Panc1 (cell line): ENCODE measurements at places on chromosomes 5 and 9.

GRCh38 chr5:72845889-72846288 is 29.4 kb downstream of the TNPO1 start:
- no peak for DNase-seq

DNA sequence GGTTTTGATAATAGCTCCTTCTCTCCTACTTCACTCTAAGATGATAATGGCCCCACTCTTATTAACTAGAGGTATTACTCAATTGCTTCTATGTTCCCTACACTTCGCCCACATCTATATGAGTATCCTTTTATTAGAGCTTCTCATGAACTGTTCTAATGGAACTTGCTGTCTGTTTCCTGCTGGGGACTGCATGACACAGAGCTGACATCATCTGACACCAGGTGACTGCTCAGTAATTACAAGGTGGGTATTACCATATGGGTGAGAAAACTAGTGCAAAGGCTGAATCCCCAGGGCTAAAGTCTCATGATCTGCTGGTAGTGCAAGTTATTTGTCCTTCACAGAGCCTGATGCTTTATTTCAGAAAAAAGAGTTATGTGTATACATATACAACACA is 146.2 kb upstream of the PLCXD3 start:
- DNase-seq = no peak

GRCh38 chr9:14525856-14526255 is 167.4 kb downstream of the ZDHHC21 start:
- no peak for DNase-seq

DNA sequence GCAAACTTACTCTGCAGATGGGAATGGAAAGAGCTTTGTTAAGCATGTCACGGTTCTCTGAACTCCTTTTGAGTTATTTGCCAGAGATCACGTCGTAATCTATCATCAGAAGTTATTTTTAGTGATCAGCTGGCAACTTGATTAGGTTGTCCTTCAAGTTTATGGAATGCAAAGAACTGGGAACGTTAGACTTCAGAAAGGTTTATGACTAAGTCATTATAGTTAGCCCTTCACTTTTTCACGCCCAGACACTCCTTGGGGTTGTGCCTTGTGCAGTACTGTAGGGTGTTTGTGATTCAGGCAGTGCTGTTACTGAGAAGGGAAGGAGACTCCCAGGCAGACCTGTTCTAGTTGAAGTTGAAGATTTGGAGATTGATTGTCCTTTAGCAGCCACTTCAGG is 26.8 kb upstream of the PHF2 start:
- DNase-seq = no peak

DNA sequence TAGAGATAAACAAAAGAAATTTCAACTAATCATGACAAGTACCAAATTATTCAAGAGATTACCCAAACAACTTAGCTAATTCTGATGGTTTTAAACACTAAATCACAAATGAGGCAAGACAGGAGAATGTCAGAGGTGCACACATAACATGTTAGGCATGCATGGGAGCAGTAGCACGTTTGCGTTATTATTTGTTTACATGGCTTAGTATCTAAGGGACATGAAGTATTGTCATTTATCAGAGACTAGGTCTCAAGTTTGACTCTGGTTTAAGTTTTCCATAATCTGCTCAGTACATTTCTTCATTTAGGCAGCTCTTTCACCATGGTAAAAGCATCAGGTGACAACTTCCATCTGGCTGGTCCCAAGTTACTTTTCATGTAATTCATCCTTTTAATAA is 244.1 kb upstream of the TNC start:
- DNase-seq = no peak

DNA sequence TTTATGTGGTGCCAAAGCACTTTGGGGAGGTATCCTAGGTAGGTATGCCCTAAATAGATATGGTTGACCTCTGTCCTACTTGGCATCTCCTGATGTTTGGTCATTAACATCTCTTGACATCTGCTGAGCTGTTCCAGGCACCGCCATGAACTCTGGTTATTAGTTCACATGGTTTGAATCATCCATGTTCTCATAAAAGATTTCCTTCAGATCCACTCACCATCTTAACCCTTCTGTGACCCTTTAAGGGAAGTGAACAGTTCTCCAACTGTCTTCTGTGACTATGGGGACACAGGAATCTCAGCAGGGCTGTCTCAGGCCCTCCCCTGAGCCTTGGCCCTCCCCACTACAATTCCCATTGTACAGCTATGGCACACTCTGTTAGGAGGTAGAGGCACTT is 167.7 kb downstream of the CDH6 start:
- no peak for DNase-seq

GRCh38 chr5:93676704-93677103 is 64.7 kb downstream of the POU5F2 start:
- no peak for DNase-seq

DNA sequence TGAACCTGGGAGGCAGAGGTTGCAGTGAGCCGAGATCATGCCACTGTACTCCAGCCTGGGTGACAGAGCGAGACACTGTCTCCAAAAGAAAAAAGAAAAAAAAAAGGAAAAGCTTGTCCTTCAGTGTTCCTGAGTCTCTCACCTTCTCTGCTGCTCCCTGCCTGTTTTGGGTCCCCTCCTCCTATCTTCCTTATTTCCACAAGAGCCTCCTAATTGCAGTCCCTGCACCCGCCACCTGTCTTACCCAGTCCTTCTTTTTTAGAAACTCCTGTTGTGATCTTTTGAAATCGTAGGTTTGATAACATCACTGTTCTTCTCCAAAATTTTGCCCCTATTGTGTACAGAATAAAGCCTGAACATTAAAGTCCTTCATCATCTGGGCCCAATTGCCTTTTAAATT is 234.9 kb downstream of the SH3GL2 start:
- no peak for DNase-seq

GRCh38 chr9:79184831-79185230 is 386.9 kb upstream of the TLE4 start:
- no peak for DNase-seq

DNA sequence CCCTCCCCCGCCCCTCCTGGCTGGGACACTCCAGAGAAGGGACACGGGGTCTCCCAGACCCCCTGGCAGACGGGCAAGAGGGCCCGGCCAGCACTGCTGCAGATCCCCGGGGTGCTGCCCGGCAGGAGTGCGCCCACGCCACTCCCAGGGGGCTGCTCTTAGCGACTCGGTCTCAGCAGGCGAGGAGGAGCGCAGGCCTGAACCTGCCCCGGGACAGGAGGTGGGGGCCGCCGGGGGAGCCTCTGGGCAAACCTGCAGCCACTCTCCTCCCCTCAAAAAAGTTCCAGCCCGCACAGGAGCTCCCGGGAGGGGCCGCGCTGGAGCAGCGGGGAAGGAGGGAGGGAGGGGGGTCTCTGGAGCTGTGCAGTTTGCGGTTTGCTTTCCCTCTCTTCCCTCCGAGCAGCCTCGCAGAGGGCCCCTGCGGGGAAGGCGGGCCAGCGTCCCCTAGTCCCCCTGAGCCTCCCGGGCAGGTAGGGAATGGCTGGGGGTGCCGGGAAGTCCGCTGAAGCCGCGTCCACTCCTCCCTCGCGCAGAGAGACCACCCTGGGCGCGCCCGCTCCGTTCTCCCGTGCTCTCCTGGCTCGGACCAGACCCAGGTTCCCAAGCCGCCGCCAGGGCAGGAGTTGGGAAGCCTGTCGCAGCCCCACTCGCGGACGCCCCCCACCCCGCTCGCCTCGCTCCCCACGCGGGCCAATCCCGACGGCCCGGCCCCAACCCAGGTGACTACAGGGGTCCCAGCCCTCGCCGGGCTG is 44.2 kb downstream of the NACC2 start:
- no peak for DNase-seq

DNA sequence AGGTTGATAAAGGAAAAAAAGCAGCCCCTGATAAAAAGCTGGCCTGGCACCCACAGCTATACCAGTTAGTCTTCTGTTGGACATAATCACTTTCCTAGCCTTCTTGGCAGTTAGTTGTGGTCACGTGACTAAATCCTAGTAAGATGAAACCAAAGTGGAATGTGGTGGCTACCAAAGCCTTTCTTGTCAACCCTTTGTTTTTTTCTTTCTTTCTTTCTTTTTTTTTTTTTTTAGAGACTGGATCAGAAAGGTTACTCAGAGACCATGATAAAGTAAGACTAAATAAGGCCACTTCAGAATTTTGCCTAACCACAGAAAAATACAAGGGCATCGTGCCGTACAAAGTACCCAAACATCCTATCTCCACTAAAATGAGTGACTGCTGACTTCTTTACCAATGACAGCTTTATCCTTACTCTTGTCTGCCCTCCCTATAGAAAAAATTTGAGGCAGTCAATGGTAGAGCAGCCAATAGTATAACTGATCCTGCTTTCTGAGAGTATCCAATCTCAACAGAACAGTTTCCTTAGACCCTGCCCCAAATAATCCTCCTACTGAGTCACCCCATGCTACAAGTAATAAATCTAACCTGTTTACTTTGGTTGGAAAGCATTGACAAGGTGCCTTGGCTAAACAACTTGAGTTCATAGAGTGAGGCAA is 14.2 kb upstream of the KIF27 start:
- no peak for DNase-seq

DNA sequence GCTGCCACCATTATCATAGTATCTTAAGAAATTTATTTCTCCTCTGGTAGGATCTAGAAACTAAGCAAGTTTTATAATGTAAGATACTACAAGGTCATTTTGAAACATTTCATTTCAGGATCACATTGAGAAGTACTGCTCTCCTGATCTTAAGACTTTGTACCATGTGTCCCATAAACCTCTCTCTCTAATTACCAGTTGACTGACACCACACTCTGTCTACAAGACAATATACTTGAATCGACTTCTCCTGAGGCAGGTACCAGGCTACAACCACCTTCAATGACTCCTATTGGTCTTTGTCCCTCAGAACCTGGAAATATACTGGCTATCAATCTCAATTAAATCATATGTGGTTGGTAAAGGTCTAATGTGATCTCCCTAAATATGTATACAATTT is 597.0 kb downstream of the PTPRD start:
- DNase-seq = no peak

- no peak for DNase-seq
Observed at GRCh38 chr9:135103001-135103446, 15.6 kb downstream of the OLFM1 start.

GRCh38 chr9:87798261-87798833 is 72.4 kb downstream of the CTSL start:
- no peak for DNase-seq

DNA sequence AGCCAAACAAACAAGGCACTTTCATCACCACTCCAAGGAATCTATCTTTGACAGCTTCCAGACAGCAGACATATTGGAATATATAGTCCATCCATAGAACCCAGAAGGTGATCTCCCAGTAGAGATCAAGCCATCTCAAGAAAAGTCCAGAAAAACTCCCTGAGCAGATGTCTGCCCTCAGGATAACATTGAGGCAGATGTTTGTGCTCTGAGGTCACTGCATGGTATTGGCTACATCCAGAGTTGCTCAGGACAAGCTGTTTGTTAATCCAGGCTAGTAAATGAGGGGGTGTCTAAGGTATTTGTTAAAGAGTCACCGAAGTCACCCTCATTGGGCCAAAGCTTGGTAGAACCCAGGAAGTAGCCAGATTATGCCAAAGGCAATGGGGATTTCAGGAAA is 556.3 kb upstream of the KLF4 start:
- no peak for DNase-seq

- DNase-seq = no peak
Observed at GRCh38 chr9:69054989-69055388, 19.4 kb downstream of the FXN start.

DNA sequence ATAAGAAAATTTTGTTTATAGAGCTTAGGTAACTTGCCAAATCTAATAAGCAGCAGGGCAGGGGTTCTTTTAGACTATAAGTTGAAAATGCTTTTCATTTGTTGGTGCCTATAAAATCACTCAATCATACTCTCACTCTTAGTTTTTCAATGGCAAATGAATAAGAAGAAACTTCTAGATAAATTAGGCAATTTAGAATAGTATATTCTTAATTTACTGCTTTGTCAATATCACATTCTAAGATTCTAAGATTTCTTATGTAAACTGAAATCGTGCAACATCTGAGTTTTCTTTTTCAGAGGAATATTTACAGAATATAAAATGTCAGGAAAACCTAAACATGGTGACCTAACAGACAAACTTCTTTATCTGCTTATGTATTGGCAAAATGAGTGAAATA is 849.0 kb downstream of the DTWD2 start:
- DNase-seq = no peak

DNA sequence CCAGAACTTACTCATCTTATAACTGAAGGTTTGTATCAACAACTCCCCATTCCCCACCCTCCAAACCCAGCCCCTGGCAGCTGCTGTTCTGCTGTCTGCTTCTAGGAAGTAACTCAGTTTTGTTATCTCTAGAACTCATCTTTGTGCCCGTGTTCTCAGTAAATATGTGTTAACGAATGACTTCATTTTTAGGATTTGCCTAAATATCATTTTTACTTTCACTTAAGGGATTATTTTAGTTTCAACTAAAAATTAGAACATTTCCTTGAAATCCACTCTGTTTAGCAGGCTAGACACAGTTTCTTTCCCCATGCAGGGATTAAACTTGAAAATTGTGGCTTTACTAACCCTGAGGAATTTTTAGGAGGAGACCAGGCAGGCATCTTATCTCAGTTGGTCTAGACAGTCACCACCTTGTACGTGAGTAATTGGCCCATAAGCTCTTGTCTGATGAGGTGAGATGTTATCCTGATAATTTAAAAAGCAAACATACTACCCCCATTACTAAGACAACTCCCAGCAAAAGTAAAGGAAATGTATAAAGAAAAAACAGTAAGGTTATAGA is 68.2 kb upstream of the TNFAIP8 start:
- DNase-seq = no peak

- DNase-seq = no peak
Observed at GRCh38 chr9:89524963-89525362, 27.1 kb upstream of the SEMA4D start.

DNA sequence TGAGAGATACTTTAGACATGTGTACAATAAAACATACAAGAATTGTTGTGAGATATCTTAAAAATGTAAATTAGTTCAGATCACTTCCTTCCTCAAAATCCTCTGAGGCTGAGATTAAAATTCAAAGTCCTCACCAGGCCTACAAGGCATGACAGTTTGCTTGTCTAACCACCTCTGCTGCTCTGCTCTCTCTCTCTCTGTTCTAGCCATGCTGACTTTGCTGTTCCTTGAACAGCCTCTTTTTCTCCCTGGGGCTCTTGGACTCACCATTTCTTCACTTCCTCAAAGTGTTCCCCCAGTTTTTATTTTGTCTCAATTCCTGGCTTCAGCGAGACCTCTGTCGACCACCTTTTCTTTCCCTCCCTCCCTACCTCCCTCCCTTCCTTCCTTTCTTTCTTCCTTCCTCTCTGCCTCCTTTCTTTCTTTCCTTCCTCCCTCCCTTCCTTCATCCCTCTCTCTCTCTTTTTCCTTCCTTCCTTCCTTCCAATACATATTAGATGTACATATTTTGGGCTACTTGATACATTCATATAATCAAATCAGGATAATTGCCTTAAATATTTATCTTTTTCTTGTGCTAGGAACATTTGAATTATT is 27.0 kb downstream of the CATSPER3 start:
- no peak for DNase-seq

DNA sequence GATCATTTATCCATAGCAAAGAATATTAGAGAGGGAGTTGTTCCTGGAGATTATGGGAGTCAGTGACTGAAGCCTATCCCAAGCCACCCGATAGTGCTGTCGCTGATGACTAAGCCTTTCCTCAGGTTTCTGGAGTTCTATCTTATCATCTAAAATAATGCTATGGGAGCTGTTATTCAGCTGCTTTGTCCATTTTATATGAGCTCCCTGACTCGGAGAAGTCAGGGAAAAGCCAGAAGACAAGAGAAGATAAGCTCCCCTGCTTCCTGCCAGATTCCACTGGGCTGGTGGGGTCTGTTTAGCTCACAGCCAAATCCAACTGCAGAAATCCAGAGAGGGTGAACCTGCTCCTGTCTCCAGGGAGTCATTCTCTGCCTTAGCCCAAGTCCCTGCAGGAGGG is 148.2 kb downstream of the DROSHA start:
- DNase-seq = no peak
